Activated CD4-positive, alpha-beta memory T cell treated with anti-CD3 and anti-CD28 coated beads, Interleukin-2, amount 10 ng/mL, durations not matched to agents 7 days and 5 days (primary cell): ENCODE measurements at places on chromosomes 7 and 10. TPM values are rescaled to one million over a fixed set of nuclear protein-coding genes. Genes with fewer than 3 reads are reported as not detected.

DNA sequence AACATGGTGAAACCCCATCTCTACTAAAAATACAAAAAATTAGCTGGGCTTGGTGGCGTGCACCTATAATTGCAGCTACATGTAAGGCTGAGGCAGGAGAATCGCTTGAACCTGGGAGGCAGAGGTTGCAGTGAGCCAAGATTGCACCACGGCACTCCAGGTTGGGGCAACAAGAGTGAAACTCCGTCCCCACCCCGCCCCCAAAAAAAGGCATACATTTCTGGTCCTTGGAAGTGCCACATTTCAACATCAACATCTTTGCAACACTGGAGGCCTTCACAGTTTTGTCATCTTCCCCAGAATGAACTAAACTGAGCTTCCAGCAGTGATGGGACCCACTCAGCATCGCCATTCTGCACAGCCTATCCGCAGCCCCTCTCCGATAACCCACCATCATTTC, 36.6 kb downstream of the FAM53B start:
- no peak for DNase-seq

- no peak for DNase-seq
These were observed 73.1 kb downstream of the GTF2IRD1 start for GRCh38 chr7:74526780-74527179.

DNA sequence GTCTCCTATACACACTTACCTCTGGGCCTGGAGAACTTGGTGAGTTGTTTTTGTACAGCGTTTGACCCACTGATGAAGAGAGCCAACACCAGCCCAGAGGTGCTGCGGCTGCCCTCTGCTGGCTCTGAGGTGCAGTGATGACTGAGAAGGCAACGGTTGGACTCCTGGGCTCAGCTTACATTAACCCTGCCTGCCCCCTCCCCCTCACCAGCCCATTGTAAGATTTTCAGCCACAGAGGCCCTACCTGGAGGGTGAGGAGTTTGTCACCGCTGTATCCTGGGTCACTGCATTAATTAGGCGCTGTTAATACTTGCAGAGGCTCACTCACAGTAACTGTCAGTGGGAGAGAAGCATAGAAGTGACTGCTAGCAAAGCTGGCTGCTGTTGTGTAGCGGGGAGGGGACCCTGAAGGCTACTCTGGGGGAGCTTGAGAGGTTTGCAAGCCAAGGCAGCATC, 19.0 kb upstream of the ANKRD2 start:
- DNase-seq, result peak; percentile 66

- no peak for DNase-seq
These were observed 91.2 kb upstream of the WNT16 start for GRCh38 chr7:121237601-121238000.

DNA sequence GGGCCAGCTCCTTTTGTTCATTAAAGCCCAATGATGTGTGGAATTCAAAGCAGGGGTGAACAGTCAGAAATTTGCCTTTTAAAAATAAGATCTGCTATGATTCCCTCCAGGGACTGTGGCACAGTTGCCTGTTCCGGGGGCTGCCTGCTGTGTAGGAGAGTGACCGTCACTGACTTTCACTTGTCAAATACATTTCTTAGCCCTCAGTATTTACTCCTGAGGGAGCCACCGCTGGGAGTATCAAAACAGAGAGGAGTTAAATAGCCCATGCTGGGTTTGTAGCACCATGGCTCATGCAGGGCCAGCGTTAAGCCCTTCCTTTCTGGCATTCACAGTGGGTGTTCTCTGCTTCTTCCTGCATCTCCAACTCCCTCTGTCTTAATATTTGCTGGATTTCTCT, 897.8 kb downstream of the SORCS3 start:
- DNase-seq, result no peak

DNA sequence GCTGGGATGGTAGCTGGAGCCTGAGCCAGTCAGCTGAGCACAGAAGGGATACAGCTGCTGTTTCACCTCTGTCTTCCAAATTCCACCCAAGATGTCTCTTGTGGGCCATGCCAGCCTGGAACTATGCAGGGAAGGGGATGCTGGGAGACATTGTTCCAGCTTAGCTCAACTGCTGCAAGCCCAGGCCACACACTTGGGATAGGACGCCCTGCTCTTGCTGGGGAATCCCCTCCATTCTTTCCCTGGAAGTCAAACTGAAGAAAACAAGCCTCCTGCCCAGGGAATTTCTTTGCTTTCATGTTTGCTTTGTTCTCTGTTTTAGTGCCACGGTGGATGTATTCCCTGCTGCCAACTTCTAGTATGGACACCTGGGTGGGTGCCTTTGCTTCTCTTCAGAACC, 55.2 kb upstream of the CDK13 start:
- no peak for DNase-seq

ANKRD61 gene
- 0.20 TPM for total RNA-seq

ACHE gene
- total RNA-seq, result 0.13 TPM

DNA sequence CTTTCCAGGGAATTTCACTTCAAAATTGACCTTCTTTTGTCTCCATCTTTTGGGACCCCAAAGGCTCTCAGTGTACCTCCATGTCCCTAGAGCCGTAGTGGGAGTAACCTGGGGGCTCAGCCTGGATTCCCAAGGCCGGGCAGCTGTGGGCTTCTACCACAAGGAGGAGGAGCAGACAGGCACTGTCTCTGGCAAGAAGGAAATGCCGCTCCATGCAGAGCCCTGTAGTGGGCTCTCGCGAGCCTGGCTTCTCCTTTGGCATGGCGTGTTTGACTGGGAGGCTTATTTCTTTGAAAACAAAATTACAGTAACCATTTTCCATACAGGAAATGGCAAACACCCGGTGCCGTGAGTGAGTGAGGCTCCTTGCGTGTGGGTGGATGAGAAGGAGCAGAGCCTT, 76.8 kb upstream of the FAM180A start:
- DNase-seq, result no peak

DNA sequence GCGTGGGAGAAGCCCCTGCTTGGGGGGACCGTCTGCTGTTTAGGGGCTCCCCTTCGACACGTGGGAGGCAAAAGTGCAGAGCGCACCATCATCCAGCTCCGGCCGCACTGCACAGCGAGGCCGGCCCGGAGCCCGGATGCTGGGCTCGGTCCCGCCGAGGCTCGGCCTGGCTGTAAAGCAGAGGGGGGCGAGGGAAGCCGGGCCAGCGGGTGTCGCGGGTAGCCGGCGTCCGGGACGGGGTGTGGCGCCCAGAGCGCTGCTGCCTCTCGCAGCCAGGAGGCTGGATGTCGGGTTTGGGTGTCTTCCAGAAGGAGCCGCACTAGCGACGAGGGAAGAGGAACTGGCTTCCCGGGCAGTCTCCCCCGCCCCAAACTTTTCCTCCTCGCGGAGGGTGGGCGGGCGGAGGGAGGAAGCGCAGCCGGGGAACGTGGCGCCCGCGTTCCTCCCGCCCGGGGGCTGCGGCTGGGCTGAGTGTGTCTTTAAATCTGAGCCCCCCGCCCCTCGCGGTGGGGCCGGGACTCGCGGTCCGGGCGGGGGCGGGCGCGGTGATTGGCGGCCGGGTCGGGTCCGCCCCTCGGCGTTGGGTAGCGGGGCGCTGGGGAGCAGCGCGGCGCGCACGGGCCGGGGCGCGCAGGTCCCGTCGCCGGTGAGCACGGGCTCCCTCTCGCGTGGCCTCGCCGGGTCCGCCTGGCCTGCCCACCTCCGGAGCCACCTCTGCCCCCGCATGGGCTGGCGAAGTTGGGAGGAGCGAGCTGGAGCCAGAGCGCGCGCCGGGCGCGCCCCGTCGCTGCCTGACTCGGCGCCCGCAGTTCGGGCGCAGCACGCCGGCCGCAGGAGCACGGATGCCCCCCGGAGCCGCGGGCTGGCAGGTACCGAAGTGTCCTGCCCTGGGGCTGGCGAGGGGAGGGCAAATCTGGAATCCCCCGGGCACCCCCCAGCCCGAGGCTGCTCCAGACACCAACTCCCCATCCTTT, at the start of gene PALD1:
Gene PALD1, plus strand, starts transcription at position 577 of the 974 bp plus-strand sequence. CDS start 47,185 bp downstream, outside the sequence.
- peak; percentile 32 for DNase-seq

CYP3A4 gene
- total RNA-seq, result not detected

DNA sequence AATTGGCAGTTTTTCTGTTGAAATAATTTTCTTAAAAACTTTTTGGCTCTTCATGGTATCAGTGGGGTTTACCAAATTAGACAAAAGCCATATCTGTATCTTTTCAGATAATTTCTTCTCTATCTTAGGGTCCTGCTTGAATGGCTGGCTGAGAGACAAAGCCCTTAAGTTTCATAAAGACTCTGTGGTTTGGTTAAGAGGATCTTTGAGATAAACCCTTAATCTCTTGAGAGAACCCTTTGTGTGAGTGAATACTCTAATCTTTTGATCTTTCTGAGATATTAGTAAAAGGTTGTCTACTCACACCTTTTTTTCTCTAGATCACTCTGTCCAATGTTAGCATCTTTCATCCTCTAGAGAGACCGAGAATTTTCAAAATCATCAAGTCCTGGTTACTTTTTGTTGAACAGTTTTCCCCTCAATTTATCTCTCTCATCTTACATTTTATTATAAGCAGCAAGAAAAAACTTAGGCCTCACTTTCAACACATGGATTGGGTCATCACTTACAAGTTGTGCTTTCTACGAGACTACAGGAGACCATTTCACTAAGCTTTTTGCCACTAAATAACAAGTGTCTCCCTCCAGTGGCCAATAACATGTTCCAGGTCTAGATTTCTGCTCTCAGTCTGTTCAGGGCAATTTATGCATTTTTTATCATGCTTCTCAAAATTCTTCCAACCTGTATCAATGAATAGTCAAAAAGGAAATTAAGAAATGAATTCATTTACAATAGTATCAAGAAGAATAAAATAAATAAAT, 28.4 kb downstream of the DNAJC9 start:
- no peak for DNase-seq

DNA sequence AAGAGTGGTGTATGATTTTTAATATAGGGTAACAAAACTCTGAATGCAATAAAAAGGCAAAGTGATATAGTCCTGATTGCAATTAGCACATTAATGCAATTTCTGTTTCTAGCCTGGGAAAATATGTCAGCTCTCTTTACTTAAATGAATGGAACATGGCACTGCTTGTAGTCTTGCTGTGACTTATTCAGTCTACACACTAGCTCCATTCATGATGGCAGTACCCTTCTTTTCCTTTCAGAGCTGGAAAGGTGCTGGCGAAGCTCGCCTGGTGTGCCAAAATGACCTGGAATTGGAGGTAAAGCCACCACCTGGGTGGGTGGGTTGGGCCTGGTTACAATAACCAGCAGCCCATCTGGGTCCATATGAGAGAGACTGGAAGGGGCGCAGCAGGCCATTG, 85.3 kb downstream of the ZNF365 start:
- no peak for DNase-seq

DNA sequence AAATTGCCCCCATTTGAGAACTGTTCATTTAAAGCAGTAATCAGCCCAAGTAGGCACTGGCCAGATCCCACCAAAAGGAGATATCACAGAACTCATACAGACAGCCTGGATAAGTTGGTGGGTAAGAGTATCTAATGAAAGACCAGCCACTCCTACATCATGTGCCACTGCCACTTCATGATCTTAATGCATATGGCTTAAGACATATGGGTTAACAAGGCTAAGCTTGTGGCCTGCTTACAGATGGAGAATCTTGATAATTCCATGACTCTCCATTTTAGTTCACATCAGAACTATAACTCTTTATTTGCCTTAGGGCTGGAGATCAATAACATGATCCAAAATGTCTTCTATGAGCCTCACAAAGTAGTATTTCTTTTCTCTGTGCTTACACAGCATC, 6.8 kb upstream of the IFIT1B start:
- DNase-seq, result no peak

DOCK4 gene
- total RNA-seq, result 0.50 TPM

- DNase-seq, result no peak
These were observed 104.5 kb downstream of the PIP4K2A start for GRCh38 chr10:22609719-22610465.

DNA sequence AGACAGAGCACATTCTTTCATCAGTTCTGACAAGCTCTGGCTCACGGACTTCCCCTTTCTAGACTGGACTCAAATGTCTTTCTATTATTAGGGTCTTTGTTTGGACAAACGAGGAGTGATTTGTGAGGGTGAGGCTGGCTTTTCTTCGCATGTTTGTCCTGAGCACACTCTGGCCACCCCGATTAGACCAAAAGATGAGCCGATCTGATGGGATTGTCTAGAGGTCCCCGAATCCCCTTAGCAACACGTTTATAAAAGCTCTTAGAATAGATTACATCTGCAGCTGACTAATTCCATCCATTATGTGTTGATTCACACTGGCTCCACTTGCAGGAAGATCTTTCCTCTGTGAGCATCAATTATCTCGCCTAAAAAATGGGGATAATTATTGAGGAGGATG, 675.4 kb upstream of the AUTS2 start:
- DNase-seq, result no peak

MXI1 gene
- 75.4 TPM for total RNA-seq

DNA sequence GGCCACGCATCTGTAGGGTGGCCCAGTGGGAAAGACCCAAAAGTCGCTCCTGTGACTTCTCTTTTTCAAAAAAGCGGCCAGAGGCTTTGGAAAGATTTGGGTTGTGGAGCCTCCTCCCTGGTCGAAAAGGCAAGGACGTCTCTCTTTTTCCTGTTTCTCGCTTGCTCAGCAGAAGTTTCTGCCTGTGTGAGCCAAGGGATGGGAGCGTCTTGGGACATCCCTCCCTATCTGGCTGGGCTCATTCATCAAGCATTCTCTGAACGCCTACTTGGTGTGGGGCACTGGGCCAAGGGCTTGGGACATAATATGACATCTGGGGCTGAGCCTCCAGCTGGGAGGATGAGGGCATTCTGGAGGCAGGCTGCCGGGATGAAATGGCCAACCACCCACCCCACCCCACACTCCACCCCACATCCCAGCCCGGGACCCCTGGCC, 120.9 kb downstream of the C10orf105 start:
- DNase-seq, result no peak

UBTD1 gene
- 1.6 TPM for total RNA-seq

DNA sequence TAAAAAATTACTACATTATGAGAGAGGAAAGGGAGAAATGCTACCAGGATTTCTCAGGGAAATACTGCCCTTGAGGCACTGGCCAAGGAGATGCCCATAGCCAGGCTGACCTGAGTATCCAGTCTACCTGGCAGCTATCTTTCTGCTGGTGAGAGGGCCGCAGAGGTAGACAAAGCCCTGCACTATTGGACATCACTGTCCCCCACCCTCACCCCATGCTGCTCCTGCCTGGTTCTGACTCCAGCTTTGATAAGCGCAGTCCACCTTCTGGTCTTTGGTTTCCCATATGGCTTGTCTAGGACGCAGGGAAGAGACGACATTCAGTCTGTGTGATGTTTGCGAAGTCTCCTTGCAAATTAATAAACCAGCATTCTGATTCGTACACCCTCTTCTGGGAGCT, 3.7 kb downstream of the ITPRIP start:
- DNase-seq, result no peak

DNA sequence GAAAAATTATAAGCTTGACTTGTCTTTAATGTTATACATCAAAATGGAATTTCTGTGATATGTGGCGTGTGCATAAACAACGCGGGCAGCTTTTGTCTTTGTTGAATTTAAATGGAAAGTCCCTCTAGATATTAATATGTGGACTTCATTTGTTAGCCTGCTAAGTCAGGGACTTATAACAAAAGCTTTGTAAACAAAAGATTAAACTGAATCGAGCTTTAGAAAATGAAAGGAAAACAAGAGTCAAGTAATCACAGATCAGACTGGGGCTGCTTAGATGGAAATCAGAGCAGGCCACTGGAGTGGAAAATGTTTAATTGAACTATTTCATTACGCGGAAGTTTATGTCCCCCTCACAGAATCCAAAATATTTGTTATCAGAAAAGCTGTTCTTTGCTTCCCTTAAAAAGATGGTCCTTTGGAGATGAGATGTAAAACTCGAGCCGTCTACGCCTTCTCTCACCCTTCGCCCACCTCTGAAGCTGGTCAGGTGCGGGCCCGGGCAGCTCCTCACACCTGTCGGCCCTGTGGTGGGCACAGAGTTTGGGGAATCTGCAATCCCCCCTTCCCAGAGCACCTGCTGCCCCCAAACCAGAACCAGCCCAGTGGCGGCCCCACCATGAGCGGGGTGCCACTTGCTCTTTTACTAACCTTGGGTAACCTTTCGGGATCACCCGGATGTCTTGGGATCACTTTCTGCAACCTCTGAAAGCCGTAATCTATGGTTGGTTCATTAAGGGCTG, 116.2 kb downstream of the EBF3 start:
- no peak for DNase-seq
